ENCODE measurements at places on chromosomes 11 and 22. TPM values are rescaled to one million over a fixed set of nuclear protein-coding genes. Genes with fewer than 3 reads are reported as not detected.

GRCh38 chr11:20623252-20623651, 23.8 kb downstream of the SLC6A5 start:
- DNase-seq = no peak

PGA4 gene
- total RNA-seq = not detected

SLC22A9 gene
- not detected for total RNA-seq

- DNase-seq = no peak
Observed at GRCh38 chr11:47326198-47326597, 26.3 kb downstream of the MYBPC3 start.

GRCh38 chr11:12134236-12134585, 23.8 kb downstream of the MICAL2 start:
- DNase-seq = no peak

DNA sequence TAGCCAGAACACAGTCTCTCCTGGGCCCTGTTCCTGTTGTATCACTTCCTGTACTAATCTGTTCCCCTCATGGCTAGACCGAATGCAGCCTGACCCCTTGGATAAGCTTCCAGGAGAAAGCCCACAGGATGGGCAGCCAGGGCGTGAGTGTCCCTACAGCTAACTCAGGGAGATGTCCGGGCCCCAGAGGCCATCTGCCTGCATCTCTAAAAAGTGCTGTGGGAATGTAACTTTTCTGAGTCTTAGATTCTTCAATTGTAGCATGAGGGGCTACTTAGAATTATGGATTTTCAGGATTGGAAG, 7.7 kb upstream of the MALAT1 start:
- no peak for DNase-seq

OR51B5 gene
- total RNA-seq = not detected

GRCh38 chr22:46024136-46024840, 47.3 kb upstream of the WNT7B start:
- DNase-seq = no peak

- DNase-seq = peak; percentile 93
Observed at GRCh38 chr11:102760344-102761035, 19.9 kb downstream of the MMP10 start.

GRCh38 chr11:112212290-112212689, 13.9 kb upstream of the PTS start:
- DNase-seq = no peak

DNA sequence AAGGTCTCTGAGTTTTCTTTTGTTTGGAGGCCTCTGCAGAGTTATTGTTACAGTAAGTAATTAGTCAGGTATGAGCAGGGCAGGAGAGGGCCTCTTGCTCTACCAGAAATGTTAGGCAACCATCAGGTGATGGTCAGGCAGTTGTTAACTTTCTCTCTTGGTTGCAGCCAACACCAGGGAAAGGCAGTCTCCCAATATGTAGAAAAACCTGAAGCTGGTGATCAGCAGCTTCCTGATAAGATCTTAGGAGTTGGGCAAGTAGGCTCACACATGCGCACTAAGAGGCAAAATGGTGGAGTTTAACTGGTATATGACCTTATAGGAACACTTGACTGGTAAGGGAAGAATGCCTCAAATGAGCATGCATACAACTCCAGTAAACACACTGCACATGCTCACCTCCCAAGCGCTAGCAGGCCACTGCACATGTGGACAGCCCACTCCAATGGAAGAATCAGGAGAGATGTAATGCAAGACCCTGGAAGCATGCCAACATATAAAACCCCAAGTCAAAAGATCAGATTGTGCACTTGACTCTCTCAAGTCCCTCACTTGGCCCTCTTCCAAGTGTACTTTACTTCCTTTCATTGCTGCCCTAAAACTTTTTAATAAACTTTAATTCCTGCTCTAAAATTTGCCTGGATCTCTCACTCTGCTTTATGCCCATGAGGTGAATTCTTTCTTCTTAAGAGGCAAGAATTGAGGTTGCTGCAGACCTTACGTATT, 23.7 kb upstream of the SLC35F2 start:
- no peak for DNase-seq

KLHDC7B gene
- 0.15 TPM for total RNA-seq

OR2AG1 gene
- not detected for total RNA-seq

GRCh38 chr22:40423310-40423688, 52.9 kb downstream of the SGSM3 start:
- no peak for DNase-seq

- no peak for DNase-seq
Observed at GRCh38 chr22:33255791-33256190, 197.6 kb upstream of the SYN3 start.

GRCh38 chr11:71298761-71299181, 46.4 kb upstream of the SHANK2 start:
- DNase-seq = no peak

E2F8 gene
- total RNA-seq = 0.65 TPM

PYGM gene
- total RNA-seq = not detected

RCOR2 gene
- total RNA-seq = 0.35 TPM

OR8A1 gene
- total RNA-seq = not detected

DNA sequence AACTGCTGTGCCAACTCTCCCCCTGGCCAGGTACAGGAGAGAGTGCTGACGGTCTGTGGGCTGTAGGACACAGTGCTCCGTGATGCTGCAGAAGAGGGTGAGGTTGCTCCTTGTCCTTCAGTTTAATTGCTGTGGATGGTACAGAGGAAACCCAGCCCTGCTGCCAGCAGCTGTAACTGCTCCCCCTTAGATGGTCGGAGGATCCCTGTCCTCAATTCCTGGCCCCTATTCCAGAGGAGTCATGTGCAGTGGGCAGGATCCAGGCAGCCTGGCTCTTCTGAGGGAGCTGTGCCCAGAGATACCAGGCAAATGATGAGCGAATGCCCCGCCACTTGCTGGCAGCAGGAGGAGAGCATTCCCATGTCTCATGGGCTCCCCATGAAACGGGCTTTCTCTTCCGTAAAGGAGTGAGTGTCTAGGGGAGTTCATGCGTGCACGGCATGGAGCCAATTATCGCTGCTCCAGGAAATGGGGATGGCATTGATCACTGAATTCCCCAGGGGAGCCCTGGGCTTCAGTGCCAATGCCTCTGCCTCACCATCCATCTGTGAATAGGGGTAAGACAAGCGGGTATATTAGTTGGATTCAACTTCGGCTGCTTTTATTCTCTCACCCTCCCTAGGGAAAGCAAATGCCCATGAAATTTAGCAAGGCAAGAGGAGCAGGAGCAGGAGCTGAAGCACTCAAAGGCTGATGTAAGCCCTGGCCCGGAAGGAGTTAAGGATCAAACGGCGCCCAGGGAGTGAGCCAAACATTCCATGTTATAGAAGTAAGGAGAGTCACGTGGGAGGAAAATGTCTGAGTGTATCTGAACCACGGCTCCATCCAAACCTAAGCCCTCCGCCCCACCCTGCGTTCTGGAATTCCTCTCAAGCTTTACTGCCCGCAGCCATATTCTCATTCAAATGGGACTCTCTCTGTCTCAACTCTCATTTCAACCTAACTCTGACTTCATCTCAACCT, 51.0 kb upstream of the CSNK2A3 start:
- DNase-seq = peak; percentile 34

DNA sequence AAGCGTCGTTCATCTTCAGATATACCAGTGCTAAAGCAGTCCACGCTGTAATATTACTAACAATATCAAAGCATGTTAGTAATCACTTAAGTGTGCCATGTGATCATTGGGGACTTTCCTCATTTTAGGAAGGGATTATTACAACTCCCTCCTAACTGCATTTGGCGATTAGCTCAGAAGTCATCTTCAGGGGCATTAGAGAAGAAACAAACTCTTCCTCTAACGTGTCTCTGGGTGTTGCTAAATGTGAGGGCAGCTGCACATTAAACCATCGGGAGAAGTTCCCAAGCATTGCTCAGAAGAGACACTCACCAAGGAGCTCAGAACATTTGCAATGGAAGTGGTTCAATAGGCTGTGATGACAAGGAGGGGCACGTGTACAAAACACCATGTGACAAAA, 17.2 kb downstream of the TESMIN start:
- no peak for DNase-seq

EIF1AD gene
- total RNA-seq = 39.0 TPM

DNA sequence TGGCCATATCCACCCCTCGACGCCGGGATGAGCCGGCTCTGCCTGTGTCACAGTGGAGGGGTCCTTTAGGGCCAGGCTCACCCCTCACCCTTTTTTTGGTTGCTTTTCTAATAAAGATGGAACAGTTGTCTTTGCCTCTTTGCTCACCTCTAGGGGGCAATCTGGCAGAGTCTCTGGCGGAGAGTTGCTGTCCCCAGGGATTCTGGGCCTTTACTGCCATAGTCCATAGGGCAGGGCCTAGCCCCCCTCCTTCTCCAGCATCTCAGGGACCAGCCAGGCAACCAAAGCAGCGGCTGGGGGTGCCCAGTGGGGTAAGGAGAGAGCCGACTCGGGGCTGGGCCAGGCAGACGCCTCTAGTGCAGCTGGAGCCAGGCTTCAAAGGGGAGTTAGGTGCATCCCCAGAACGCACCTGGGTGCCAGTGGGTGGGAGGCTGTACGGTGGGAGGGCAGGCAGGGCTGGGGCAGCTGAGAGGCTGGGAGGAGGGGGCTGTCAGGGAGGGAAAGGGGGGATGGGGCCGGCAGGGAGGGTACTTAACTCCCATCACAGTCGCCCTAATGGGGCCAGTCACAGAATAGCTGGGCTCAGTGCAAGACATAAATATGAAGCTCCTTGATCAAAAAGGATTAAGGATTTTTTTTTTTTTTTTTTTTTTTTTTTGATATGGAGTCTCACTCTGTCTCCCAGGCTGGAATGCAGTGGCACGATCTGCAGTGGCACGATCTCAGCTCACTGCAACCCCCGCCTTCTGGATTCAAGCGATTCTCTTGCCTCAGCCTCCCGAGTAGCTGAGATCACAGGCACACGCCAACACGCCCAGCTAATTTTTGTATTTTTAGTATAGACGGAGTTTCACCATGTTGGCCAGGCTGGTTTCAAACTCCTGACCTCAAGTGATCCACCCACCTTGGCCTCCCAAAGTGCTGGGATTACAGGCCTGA, 2.5 kb upstream of the SUSD2 start:
- no peak for DNase-seq
